ENCODE measurements at places on chromosomes 1 and 21. TPM values are rescaled to one million over a fixed set of nuclear protein-coding genes. Genes with fewer than 3 reads are reported as not detected.

DNA sequence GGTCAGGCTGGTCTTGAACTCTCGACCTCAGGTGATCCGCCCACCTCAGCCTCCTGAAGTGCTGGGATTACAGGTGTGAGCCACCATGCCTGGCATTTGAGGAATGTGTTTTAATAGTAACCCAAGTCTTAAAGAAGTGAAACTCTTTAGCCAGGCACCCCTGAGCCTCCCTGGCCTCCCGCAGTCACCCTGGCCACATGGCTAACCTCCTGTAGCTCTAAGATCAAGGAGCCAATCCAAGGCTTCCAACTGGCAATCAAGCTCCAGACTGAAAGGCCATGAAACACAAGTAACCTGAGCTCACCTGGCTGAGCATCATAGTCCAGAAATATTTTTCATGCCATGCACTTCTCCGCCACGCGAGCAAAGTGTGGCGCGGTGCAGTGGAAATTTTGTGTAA is 84.3 kb downstream of the LTN1 start:
- no peak for DNase-seq

GRCh38 chr1:150549496-150550221 is 451 bp downstream of the ADAMTSL4 start:
- no peak for DNase-seq

- no peak for DNase-seq
Measured at GRCh38 chr1:26747048-26747447, 40.7 kb upstream of the PIGV start.

DNA sequence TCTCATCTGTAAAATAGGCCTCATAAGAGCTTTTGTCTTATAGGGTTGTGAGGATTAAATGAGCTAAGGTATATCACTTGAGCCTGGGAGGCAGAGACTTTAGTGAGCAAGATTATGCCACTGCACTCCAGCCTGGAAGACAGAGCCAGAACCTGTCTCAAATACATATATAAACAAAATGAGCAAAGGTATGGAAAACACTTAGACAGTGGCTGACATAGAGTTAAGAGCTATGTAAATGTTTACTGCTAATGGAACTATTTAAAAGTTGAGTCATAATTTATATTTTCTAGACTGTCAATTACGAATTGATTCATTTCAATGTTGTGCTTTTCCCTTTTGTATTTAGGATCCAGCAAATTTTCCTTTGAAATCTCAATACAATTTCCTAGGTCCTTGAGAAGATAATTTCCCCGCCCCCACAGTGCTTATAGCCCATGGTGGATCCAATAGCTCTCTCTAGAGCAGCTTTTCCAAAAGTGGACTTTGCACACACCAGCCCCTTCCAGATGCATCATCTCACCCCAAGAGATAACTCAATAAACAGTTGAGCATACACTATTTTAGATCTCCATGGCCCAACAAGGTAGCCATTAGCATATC is 21.8 kb upstream of the RUNX3 start:
- no peak for DNase-seq

DNA sequence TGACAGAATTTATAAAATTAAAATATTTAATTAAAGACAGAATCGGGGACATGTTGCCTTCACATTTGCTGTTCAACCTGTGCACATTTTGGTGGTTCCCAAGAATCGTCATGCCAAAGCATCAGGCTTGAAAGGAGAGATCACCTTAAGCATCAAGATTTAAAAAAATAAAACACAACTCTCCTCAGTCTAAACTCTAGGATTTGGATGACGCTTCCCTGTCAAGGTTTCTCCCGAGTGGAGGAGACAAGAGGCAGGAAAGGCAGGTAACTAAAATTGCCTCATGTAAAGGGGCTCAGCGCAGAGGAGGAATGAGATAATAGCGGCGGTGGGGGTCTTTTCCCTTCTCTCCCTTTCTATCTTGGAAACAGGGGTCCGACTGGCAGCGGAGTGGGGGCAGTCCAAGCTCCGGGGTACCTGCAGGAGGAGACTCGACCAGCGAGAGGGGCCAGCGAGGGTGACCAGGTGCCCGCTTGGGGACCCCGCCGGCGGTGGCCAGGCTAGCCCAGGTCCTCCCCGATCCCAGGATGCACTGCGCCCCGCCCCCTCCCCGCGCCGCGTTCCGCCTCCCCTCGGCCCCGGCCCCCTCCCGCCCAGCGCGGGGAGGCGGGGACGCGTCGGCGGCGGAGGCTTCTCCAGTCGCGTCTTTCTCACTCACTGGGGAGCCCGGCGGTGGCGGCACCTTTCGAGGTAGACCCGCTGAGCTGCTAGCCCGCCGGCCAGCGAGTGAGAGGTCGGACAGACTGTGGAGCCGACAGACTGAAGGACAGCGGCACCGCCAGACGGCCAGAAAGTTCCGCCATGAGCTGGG is at the start of gene FNBP1L:
Gene FNBP1L (plus strand): TSS at position 638 of the 811 bp plus-strand sequence. CDS start 164 bp downstream, at position 802.
- DNase-seq, result peak; percentile 73

DNA sequence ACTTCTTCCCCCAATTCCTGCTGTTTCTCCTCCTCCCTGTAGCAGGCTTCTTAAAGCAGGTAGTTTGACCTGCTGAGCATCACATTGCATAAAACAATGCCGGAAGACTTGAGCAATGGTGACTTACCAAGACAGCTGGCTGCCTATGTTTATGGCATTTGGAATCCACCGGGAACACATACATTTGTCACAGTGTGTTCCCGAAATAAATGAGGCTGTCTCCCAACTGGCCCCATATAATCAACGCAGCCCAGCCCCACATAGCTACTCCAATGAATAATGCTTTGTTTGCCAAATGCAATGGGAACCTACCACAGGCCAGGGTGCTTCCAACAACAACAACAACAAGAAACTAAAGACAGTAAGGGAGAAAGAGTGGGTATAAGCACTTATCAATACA is 186.1 kb upstream of the MAP1LC3C start:
- DNase-seq, result no peak

DNA sequence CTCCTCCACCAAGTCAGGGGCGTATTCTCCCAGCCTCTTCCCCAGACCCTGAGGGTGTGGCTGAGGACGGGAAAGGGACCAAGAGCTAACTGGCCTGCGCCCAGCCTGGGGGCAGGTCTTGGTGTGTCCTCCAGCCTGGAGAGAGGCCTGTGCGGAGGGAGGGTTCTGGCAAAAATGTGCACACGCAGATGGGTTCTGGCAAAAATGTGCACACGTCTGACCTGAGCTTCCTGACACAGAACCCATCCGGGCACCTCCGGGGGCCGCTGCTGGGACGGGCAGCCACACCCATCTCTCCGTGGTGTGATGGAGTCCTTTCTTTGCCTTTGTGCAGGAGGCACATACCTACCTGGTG is 23.1 kb upstream of the PKP1 start:
- no peak for DNase-seq

DNA sequence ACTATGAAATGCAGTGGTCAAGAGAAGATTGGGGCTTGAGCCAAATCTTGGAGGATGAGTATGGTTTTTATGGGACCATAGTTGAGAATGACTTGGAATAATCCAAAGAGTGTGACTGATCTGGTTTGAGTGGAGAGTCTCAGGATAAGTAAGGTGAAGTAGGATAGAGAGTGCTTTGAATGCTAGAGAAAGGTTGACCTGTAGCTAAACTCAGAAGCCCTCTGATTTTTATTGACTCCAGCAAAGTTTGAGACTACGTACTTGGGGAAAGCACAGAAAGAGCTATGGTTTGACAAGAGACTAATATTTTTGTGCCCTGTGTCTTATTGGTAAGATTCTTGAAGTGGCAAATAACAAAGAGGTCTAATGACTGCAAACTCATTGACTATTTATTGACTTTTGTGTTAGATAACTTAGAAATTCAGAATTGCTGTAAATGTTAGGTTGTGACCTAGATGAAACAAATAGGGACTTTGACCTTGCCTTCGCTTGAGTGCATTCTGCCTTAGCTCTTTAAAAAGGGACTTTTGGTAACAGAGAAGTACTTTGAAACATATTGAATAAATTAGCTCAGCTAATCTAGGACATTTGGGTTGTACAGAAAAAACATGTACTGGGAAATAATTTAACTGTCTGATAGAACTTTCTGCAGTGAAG is 35.1 kb downstream of the UAP1 start:
- DNase-seq, result no peak

- DNase-seq, result no peak
Measured at GRCh38 chr1:204663644-204664383, 21.7 kb downstream of the LRRN2 start.

DNA sequence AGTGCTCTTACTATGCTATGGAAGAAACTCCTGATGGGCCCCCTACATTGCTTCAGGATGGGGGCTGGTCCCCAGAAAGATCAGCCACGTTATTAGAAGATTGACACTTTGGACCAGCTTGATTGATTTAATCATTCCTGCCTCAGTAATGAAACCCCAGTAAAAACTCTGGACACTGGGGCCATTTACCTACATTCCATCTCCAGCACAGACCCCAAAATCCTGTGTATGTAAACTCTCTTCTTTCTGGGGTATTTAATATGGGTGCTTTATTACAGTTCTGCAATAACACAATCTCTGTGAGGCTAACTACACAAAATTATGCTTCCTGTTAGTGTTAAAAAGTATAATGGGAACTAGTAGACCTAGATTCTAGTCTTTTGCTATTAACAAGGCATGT is 96.6 kb downstream of the KCNK1 start:
- no peak for DNase-seq

DNA sequence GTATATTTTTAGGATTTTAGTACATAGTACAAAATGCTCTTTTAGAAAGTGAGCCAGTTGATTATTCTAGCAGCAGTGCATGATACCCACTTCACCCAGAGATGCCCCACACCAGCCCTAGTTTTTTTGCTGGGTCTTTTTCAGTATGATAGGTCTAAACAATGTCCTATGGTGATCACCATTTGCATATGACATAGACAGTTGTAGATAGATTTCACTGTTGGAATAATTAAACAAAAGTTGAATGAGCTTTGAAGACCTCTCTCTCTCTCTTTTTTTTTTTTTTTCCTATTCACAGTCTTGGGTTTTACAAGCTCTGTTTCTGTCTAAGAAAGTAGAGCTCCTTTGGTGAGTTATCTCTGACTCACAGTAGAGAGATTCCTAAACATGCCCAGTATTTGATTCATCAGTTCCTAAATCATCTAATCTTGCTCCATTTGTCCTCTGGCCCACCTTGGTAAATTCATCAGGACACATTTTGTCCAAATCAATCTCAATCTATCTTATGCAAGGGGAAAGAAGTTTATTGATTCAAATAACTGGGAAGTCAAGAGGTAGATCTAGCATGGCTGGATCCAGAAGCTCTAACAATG is 44.7 kb upstream of the VAV3 start:
- peak; percentile 73 for DNase-seq

DNA sequence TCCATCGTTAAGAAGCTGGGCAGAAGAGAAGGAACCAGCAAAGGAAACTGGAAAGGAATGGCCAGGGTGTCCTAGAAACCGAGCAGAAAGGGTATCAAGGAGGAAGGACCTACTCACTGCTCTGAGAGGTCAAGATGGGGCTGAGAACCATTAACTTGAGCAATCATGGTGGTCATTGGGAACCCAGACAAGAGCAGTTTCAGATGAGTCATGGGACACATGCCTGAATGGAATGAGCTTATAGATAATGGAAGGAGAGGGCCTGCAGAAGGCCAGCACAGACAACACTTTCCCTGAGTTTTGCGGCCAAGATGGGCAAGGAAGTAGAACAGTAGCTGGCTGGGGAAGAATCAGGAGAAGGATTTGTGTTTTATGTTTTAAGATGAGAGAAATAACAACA is 383.2 kb downstream of the KIF26B start:
- DNase-seq, result peak; percentile 5

- DNase-seq, result no peak
Measured at GRCh38 chr1:26540351-26540750, 10.8 kb downstream of the RPS6KA1 start.

PTGFR gene
- polyA plus RNA-seq, result 0.02 TPM

APOBEC4 gene
- polyA plus RNA-seq, result not detected

PRRX1 gene
- polyA plus RNA-seq, result 0.18 TPM

LCE1C gene
- 25.6 TPM for polyA plus RNA-seq

SOX13 gene
- polyA plus RNA-seq, result 13.2 TPM

F11R gene
- 159 TPM for polyA plus RNA-seq

IL22RA1 gene
- 2.7 TPM for polyA plus RNA-seq

ATP1A2 gene
- polyA plus RNA-seq, result not detected

DCAF8 gene
- 48.2 TPM for polyA plus RNA-seq

RGSL1 gene
- not detected for polyA plus RNA-seq

FAM3B gene
- polyA plus RNA-seq, result not detected

OTUD7B gene
- polyA plus RNA-seq, result 5.9 TPM
